Astrocyte (in vitro differentiated cells and primary cell): ENCODE measurements at places on chromosomes 5 and 9. TPM values are rescaled to one million over a fixed set of nuclear protein-coding genes. Genes with fewer than 3 reads are reported as not detected.

CARD6 gene
- 0.96 and 1.0 TPM in 2 replicates for total RNA-seq

PDE8B gene
- total RNA-seq, result 0.18 and 0.22 TPM in 2 replicates

ANKRD20A1 gene
- total RNA-seq, result 0.89 and 1.2 TPM in 2 replicates

ERP44 gene
- total RNA-seq, result 27.0 and 27.5 TPM in 2 replicates

ZSWIM6 gene
- 33.8 and 40.1 TPM in 2 replicates for total RNA-seq

PTGER4 gene
- total RNA-seq, result 4.8 and 8.6 TPM in 2 replicates

ENTR1 gene
- total RNA-seq, result 71.5 and 71.7 TPM in 2 replicates

MTX3 gene
- 13.8 and 14.0 TPM in 2 replicates for total RNA-seq

SNCB gene
- total RNA-seq, result 2.7 and 3.4 TPM in 2 replicates

FRMD3 gene
- 0.29 and 0.39 TPM in 2 replicates for total RNA-seq

SMIM27 gene
- total RNA-seq, result 9.4 and 15.0 TPM in 2 replicates

TLR4 gene
- total RNA-seq, result 7.4 and 9.1 TPM in 2 replicates

ADRB2 gene
- total RNA-seq, result 0.62 and 0.64 TPM in 2 replicates

PRELID1 gene
- total RNA-seq, result 178 and 196 TPM in 2 replicates

PCDHGA3 gene
- total RNA-seq, result 0.14 and 0.17 TPM in 2 replicates

FOXD4L5 gene
- total RNA-seq, result 0.11 TPM in 1 of 2 replicates, not detected in the other

KCNIP1 gene
- 0.45 and 0.60 TPM in 2 replicates for total RNA-seq

TMEM171 gene
- 0.38 and 0.45 TPM in 2 replicates for total RNA-seq

ANKRD34B gene
- 0.10 and 0.20 TPM in 2 replicates for total RNA-seq

CAVIN4 gene
- 4.2 and 6.0 TPM in 2 replicates for total RNA-seq

PCDHGB7 gene
- 22.4 and 26.1 TPM in 2 replicates for total RNA-seq

RUSC2 gene
- total RNA-seq, result 63.8 and 67.4 TPM in 2 replicates

ZMAT2 gene
- 53.5 and 57.4 TPM in 2 replicates for total RNA-seq

LCN1 gene
- not detected in 2 replicates for total RNA-seq

ADAMTS13 gene
- total RNA-seq, result 5.6 and 7.3 TPM in 2 replicates

MRNIP gene
- total RNA-seq, result 19.9 and 20.7 TPM in 2 replicates

SWI5 gene
- 29.2 and 30.8 TPM in 2 replicates for total RNA-seq

MINAR2 gene
- not detected in 2 replicates for total RNA-seq

EDIL3 gene
- total RNA-seq, result 226 and 284 TPM in 2 replicates

ANXA2R gene
- 0.50 and 0.77 TPM in 2 replicates for total RNA-seq

PPP2CA gene
- 172 and 180 TPM in 2 replicates for total RNA-seq

IL9 gene
- not detected in 2 replicates for total RNA-seq

GABBR2 gene
- total RNA-seq, result 2.0 and 2.2 TPM in 2 replicates

FGFR4 gene
- 3.8 and 4.8 TPM in 2 replicates for total RNA-seq

CATSPER3 gene
- total RNA-seq, result 0.26 and 0.39 TPM in 2 replicates

PCDHGA8 gene
- 1.0 and 1.2 TPM in 2 replicates for total RNA-seq

MYMK gene
- total RNA-seq, result not detected in 2 replicates

GPRIN1 gene
- total RNA-seq, result 6.8 and 8.2 TPM in 2 replicates

SH3TC2 gene
- total RNA-seq, result 2.6 and 3.1 TPM in 2 replicates

EGFLAM gene
- total RNA-seq, result 1.0 and 1.1 TPM in 2 replicates

SLC4A9 gene
- 0.25 TPM in 1 of 2 replicates, not detected in the other for total RNA-seq
